Stimulated activated CD8-positive, alpha-beta memory T cell treated with anti-CD3 and anti-CD28 coated beads, Interleukin-15, amount 100 ng/mL, for 1 hour (primary cell): ENCODE measurements at places on chromosomes 16 and 17.
A peak's percentile ranks its signal among the peaks of the same experiment; 100 is the strongest.

DNA sequence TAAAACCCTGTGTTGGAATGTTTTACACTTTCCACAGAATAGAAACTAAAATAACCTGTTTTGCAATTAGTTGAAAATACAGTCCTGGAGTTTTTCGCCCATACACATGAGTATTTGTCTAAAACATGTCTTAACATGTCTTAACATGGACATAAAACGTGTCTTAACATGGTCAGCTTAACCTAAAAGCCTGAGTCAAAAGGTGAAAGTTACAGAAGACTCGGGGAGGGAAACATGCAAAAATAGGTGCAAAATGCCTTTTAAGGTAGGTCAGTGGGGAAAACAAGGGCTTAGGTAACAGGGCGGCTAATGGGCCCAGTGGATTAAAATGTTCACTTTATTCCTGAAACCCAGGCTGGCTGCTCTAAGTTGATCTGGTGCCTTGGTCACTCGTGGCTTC is 56.1 kb upstream of the RBL2 start:
- no peak for DNase-seq

- no peak for DNase-seq
Measured at GRCh38 chr16:67424261-67424615, 6.7 kb upstream of the HSD11B2 start.

DNA sequence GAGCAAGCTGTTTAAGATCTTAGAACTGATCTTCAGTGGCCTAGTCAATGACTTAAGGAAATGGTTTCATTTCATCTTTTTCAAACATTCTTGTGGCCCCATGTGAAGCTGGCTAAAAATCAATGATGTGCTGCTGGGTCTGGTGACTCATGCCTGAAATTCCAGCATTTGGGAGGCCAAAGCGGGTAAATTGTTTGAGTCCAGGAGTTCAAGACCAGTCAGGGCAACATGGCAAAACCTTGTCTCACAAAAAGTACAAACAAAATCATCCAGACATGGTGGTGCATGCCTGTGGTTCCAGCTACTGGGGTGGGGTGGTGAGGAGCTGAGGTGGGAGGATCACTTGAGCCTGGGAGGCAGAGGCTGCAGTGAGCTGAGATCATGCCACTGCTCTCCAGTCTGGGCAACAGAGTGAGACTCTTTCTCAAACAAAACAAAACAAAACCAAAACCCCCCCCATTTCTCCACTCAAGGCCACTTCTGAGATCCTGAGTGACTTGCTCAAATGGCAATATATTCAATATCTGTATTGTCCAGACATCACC is 17.4 kb upstream of the COL1A1 start:
- DNase-seq = no peak

GRCh38 chr17:8622191-8622590 is 8.3 kb downstream of the MYH10 start:
- no peak for DNase-seq

GRCh38 chr17:81821603-81822311 is 11.3 kb downstream of the MCRIP1 start:
- no peak for DNase-seq

GRCh38 chr16:67509016-67509415 is 19.6 kb upstream of the RIPOR1 start:
- no peak for DNase-seq

- peak; percentile 21 for DNase-seq
Measured at GRCh38 chr17:48307814-48308411, 122.1 kb downstream of the SKAP1 start.

- no peak for DNase-seq
Measured at GRCh38 chr17:46949291-46950174, 26.6 kb downstream of the GOSR2 start.

GRCh38 chr16:28279006-28279405 is 13.3 kb upstream of the SBK1 start:
- no peak for DNase-seq
